ENCODE measurements at places on chromosomes 3 and 15. TPM values are rescaled to one million over a fixed set of nuclear protein-coding genes. Genes with fewer than 3 reads are reported as not detected.

DNA sequence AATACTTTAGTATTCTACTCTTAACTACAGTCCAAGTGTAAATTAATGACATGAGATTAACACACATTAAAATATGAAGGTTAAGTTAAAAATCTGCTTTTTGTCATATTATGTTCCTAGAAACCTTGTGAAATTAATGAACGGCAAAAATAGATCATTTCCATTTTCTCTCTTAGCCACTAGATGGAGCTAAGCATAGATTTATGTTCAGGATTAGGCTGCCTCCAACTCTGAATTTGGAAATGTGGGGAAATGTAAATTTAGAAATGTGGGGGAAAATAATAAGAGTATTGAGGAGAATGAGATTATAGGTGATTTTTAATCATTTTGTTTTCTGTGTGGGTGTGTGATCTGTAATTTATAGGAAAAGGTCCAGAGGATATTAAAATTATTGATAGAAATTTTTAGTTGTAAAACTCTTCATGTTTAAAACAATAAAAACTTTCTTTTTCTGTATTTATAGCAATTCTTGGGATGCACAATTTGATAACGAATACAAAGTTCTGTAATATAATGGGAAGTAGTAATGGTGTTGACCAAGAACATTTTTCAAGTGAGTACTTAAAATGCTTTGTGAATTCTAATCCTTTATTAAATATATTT lies 59.2 kb downstream of the TMOD3 start:
- peak; percentile 35 for DNase-seq

DNA sequence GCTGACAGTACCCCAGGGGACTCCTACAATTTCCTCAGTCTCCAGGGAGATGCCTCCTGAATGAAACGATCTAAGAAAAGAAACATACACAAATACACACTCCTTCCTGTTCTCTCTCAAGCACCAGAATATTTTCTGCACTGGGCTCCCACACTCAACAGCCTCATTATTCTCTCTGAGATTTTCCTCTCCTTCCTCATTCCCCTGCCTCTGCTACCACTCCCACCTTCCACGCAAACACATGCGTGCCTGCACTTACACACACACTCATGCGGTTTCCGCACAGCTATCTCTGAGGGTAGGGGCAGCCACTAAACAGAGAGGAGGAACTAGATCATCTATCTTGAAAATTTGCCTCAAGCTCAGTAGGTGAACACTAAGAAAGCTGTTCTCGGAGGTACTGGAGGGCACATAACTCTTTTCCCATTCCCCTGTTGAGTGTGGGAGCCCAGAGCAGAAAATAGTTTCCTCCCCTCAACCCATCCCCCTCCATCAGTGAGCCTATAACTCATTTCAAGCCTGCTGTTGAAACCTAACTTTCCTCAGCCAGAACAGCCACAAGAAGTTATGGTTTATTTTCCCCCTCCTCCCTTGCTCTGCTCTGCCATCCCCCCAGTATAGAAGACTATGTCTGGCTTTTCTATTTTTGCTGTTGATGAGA lies 30.5 kb upstream of the TIPARP start:
- DNase-seq = peak; percentile 18

DNA sequence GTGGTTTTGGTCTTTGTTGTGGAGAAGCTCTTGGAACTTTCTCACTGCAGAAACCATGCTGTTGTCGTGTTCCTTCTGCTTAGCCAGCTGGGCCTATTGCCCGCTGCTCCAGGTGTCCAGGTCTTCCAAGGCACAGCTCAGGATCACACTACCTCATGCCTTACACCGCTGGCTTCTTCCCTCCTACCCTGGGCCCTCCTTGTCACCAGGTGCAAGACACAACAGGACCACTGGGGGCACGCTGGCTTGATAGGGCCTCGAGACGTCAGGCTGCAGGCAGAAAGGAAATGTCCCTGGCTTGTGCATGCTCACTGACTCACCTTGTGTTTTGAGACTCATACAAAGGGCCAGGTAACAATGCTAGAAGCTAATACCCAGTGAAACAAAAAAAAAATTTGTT lies 32.3 kb downstream of the PAQR9 start:
- no peak for DNase-seq

Gene SCG5
- 136 TPM for total RNA-seq

Measured in frontal cortex (tissue), 4 donors.